ENCODE measurements at places on chromosomes 5 and 9. TPM values are rescaled to one million over a fixed set of nuclear protein-coding genes. Genes with fewer than 3 reads are reported as not detected.

- DNase-seq = no peak
- H3K27me3 ChIP-seq = no peaks in the 10 kb centered on the region
- peaks cover 3% of the 10 kb centered on the region for H3K4me1 ChIP-seq
Measured at GRCh38 chr9:131641618-131642495, 96.5 kb downstream of the PRRT1B start.

- no peak overlapping the region for H3K4me3 ChIP-seq
- no peaks in the 10 kb centered on the region for H3K4me1 ChIP-seq
- no peaks in the 10 kb centered on the region for H3K27me3 ChIP-seq
- H3K27ac ChIP-seq = no peak overlapping the region
- no peak for DNase-seq
- no peaks in the 10 kb centered on the region for H3K36me3 ChIP-seq
Measured at GRCh38 chr9:137515338-137515724, 34.9 kb downstream of the PNPLA7 start.

- no peak overlapping the region for H3K27ac ChIP-seq
- no peaks in the 10 kb centered on the region for H3K36me3 ChIP-seq
- H3K4me3 ChIP-seq = no peak overlapping the region
- peaks cover 19% of the 10 kb centered on the region for H3K27me3 ChIP-seq
Measured at GRCh38 chr5:35195472-35195852, 34.8 kb downstream of the PRLR start.

GRCh38 chr5:37554938-37555337 lies 175.8 kb downstream of the WDR70 start:
- no peak for DNase-seq
- H3K36me3 ChIP-seq = no peaks in the 10 kb centered on the region
- no peaks in the 10 kb centered on the region for H3K27me3 ChIP-seq
- no peaks in the 10 kb centered on the region for H3K4me1 ChIP-seq
- no peak overlapping the region for H3K4me3 ChIP-seq

DNA sequence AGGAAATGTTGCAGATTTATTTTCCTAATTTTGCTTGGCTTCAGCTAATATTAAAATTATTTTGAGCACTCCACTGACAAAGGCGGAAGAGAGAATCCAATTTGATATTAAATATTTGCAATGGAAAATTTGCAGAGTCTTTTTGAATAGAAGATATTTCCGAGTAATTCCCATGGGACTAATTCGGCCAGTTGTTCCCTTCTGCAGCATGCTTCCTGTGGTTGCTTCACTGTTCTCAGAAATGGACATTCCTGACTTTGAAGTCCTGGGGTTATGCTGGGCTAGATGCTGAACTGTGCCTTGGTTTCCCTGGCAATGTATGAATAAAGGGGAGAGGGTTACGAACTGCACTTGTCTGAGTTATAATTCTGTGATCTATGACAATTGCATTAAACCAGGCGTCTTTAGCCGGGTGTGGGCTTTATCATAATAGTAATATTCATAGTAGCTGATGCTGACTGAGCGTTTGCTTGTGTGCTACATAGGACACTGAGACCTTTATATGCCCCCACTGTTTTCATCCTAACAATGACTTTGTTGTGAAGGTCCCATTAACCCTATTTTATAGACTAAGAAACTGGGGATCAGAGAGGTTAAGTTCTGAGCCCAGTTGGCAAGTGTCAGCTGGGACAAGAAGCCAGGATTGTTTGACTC lies 114.5 kb upstream of the SPRY4 start:
- H3K36me3 ChIP-seq = no peaks in the 10 kb centered on the region
- no peak overlapping the region for H3K4me3 ChIP-seq
- no peak for DNase-seq
- H3K4me1 ChIP-seq = peaks cover 10% of the 10 kb centered on the region
- no peaks in the 10 kb centered on the region for H3K27me3 ChIP-seq

- H3K4me3 ChIP-seq = no peak overlapping the region
- no peaks in the 10 kb centered on the region for H3K36me3 ChIP-seq
- H3K27ac ChIP-seq = no peak overlapping the region
- no peak for DNase-seq
- H3K4me1 ChIP-seq = no peaks in the 10 kb centered on the region
- H3K27me3 ChIP-seq = no peaks in the 10 kb centered on the region
Measured at GRCh38 chr5:2185646-2186471, 303.1 kb upstream of the IRX4 start.

- H3K27ac ChIP-seq = no peak overlapping the region
Measured at GRCh38 chr5:84634256-84634655, 249.6 kb upstream of the EDIL3 start.

GRCh38 chr5:54520438-54520846 lies 2.9 kb downstream of the SNX18 start:
- H3K4me1 ChIP-seq = peaks cover 10% of the 10 kb centered on the region
- peak overlapping the region; percentile 75 for H3K27ac ChIP-seq
- DNase-seq = peak; percentile 47
- H3K36me3 ChIP-seq = peaks cover 10% of the 10 kb centered on the region
- no peaks in the 10 kb centered on the region for H3K27me3 ChIP-seq

DNA sequence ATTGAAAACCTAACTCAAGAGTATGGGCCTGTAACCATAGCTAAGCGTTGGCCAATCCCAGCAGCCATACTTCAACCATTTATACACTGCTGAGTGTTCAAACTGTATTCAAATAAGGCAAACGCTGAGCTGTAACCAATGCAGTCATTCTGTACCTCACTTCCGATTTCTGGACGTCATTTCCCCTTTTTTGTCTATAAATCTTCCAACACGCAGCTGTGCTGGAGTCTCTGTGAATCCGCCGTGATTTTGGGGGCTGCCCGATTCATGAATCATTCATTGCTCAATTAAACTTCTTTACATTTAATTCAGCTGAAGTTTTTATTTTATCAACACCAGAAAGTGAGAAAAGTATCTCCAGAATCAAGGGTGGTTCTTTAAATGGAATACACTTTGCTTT lies 31.7 kb downstream of the MTX3 start:
- no peaks in the 10 kb centered on the region for H3K27me3 ChIP-seq
- no peak for DNase-seq
- H3K27ac ChIP-seq = no peak overlapping the region
- peaks cover 6% of the 10 kb centered on the region for H3K4me1 ChIP-seq

DNA sequence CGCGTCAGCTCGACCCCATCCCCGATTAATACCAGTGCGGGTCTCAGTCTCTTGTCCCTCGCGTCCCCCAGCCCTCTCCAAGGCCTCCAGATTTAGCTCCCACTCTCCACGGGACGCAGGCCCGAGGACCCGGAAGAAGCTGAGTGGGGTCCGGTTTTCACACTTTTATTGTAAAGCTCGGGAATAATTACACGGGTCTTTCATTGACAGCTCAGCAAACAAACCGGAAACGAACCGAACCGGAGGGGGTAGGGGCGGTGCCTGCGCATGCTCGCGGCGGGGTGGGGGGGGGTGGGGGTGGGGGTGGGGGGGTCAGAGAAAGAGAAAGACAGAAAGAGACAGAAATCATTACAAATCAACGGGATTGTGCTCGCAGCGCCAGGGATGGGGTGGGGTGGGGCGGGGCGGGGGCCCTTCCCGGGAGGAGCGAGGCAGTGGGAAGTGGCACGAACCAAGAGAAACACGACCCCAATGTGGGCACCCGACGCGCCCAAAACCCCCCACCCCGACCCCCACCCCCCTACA lies 27.9 kb downstream of the PCDH1 start:
- H3K4me1 ChIP-seq = peaks cover 3% of the 10 kb centered on the region
- no peaks in the 10 kb centered on the region for H3K36me3 ChIP-seq
- DNase-seq = peak; percentile 19
- H3K27me3 ChIP-seq = peaks cover 4% of the 10 kb centered on the region
- peak overlapping the region; percentile 84 for H3K27ac ChIP-seq

GRCh38 chr9:97808972-97809371 lies 44.1 kb upstream of the FOXE1 start:
- no peak for DNase-seq
- H3K27me3 ChIP-seq = peaks cover 6% of the 10 kb centered on the region
- H3K36me3 ChIP-seq = no peaks in the 10 kb centered on the region
- H3K4me3 ChIP-seq = no peak overlapping the region
- H3K4me1 ChIP-seq = no peaks in the 10 kb centered on the region

DNA sequence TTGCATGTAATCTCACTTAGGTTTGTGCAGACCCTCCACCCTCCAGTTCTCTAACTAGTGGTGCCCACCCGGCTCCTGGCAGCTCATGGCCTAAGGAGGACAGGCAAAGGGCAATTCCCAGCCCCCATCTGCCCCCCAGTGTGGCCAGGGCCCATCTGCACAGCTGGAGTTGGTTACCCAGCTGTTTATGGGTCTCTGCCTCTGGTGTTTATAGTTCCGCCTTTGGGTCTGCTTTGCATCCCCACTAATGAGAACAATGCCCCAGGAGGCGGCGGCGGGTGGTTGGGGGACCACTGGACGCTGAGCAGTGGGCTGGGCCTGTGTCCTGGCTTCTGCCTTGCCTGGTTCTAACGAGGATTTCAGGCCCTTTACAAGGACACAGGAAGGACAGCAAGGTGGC lies 62.4 kb downstream of the NDST1 start:
- no peak overlapping the region for H3K4me3 ChIP-seq
- no peaks in the 10 kb centered on the region for H3K27me3 ChIP-seq
- DNase-seq = no peak
- H3K27ac ChIP-seq = no peak overlapping the region
- no peaks in the 10 kb centered on the region for H3K36me3 ChIP-seq

GRCh38 chr5:102737805-102738469 lies 17.2 kb upstream of the PAM start:
- no peaks in the 10 kb centered on the region for H3K27me3 ChIP-seq
- H3K36me3 ChIP-seq = no peaks in the 10 kb centered on the region
- DNase-seq = no peak

GRCh38 chr9:4926239-4926638 lies 58.8 kb upstream of the JAK2 start:
- no peaks in the 10 kb centered on the region for H3K27me3 ChIP-seq
- H3K4me1 ChIP-seq = no peaks in the 10 kb centered on the region
- no peaks in the 10 kb centered on the region for H3K36me3 ChIP-seq

GRCh38 chr5:127307868-127308267 lies 17.3 kb downstream of the MEGF10 start:
- H3K27me3 ChIP-seq = peaks cover 8% of the 10 kb centered on the region
- H3K27ac ChIP-seq = no peak overlapping the region
- H3K36me3 ChIP-seq = no peaks in the 10 kb centered on the region
- H3K4me3 ChIP-seq = no peak overlapping the region
- no peak for DNase-seq

DNA sequence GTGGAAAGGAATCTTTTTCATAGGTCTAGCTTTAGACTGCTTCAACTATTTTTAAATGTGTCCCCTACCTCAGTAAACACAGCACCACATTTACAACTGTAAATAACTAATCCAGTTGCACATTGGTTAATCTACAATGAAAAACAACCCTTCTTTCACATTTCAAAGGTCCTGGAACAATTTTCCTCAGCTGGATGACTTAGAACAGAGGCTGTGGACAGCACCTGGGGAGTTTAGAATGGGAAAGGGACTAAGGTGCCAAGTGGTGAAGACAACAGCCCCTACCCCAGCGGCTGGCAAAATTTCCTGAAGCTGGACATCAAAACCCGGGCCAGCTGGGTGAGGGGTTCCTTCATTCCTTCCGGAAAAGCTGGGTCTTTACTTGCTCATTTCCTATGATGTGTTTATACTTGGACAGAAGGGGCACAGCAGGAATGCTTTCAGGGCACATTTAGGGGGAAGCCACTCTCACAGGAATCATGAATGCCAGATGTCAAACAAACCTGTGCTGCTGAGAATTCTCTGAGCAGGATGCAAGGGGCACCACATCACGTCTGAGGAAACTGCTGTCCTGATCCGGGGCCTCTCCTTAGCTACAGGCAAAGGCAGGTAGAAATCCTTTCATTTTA lies 158.3 kb downstream of the NR2F1-AS1 start:
- no peak overlapping the region for H3K27ac ChIP-seq
- H3K4me3 ChIP-seq = no peak overlapping the region

- H3K27ac ChIP-seq = no peak overlapping the region
- H3K4me1 ChIP-seq = no peaks in the 10 kb centered on the region
- H3K4me3 ChIP-seq = no peak overlapping the region
- no peaks in the 10 kb centered on the region for H3K27me3 ChIP-seq
- H3K36me3 ChIP-seq = no peaks in the 10 kb centered on the region
- DNase-seq = peak; percentile 53
Measured at GRCh38 chr9:96061293-96061987, 185.9 kb downstream of the ERCC6L2 start.

- H3K27ac ChIP-seq = no peak overlapping the region
- H3K4me3 ChIP-seq = no peak overlapping the region
- no peak for DNase-seq
- peaks cover 13% of the 10 kb centered on the region for H3K4me1 ChIP-seq
- H3K27me3 ChIP-seq = no peaks in the 10 kb centered on the region
- H3K36me3 ChIP-seq = no peaks in the 10 kb centered on the region
Measured at GRCh38 chr5:36407396-36407795, 105.7 kb upstream of the RANBP3L start.

- H3K36me3 ChIP-seq = no peaks in the 10 kb centered on the region
- H3K27me3 ChIP-seq = no peaks in the 10 kb centered on the region
- peak; percentile 38 for DNase-seq
- H3K4me3 ChIP-seq = no peak overlapping the region
Measured at GRCh38 chr5:111942661-111943401, 185.8 kb upstream of the NREP start.

DNA sequence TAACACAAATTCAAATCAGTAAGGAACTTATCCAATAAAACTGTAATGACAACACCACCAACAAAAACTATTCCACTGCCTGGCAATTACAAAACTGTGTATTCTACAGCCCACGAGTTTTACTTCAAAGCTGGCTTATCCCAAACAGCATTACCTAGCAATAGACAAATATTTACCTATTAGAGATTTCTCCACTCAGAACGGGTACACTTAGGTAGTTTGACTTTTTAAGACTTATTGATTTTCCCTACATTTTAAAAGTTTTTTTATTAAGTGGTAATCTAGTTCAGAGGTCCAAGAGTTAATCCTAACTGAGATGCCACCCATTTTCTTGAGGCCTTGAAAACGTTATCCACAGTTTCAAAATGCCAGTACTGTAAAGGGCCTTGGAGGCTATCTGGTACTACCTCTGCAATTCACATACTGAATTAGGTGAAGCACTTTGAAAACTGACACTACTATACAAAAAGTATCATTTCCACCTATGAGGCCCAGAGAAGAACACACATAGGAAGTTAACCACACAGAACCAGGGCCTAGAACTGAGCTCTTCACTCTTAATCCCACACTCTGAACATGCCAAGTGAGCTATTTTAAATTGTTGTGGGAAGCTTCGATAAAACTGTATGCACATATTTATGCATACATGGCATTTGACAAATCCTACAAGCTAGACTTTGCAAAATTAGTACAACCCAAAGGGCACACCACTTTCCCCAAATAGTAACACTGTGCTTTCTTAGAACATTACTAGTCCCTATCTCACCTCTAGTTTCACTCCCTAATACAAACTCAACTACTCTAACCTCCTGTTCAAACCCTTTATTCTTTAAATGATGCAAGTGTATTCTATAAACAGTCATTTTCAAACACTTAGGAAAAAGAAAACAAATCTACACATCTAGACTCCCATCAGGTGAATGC lies 2.1 kb downstream of the NADK2 start:
- DNase-seq = no peak
- no peaks in the 10 kb centered on the region for H3K27me3 ChIP-seq
- no peaks in the 10 kb centered on the region for H3K4me1 ChIP-seq
- no peak overlapping the region for H3K4me3 ChIP-seq
- no peaks in the 10 kb centered on the region for H3K36me3 ChIP-seq

OR1Q1 gene
- 0.17 TPM for polyA plus RNA-seq

ZNF658 gene
- polyA plus RNA-seq = 1.3 TPM

TAS2R1 gene
- polyA plus RNA-seq = not detected

ZNF883 gene
- 3.1 TPM for polyA plus RNA-seq

ACOT12 gene
- polyA plus RNA-seq = 1.1 TPM

MARCHF11 gene
- polyA plus RNA-seq = not detected

SLC36A3 gene
- polyA plus RNA-seq = not detected

MVB12B gene
- polyA plus RNA-seq = 4.6 TPM

ENHO gene
- polyA plus RNA-seq = 0.07 TPM

PCDHGA1 gene
- polyA plus RNA-seq = 1.6 TPM

PCDHB15 gene
- 0.31 TPM for polyA plus RNA-seq

EQTN gene
- not detected for polyA plus RNA-seq

C9orf153 gene
- polyA plus RNA-seq = 0.06 TPM

RALGPS1 gene
- 2.0 TPM for polyA plus RNA-seq

ZBTB34 gene
- polyA plus RNA-seq = 4.4 TPM

Measured in fibroblast of lung (primary cell).